Right renal pelvis (tissue), 4 donors: ENCODE measurements at places on chromosomes 2 and 18. TPM values are rescaled to one million over a fixed set of nuclear protein-coding genes. Genes with fewer than 3 reads are reported as not detected.

- DNase-seq = no peak
These were observed 23.6 kb upstream of the ID2 start for GRCh38 chr2:8658064-8658862.

Gene MORN2
- 54.8 TPM for polyA plus RNA-seq

DNA sequence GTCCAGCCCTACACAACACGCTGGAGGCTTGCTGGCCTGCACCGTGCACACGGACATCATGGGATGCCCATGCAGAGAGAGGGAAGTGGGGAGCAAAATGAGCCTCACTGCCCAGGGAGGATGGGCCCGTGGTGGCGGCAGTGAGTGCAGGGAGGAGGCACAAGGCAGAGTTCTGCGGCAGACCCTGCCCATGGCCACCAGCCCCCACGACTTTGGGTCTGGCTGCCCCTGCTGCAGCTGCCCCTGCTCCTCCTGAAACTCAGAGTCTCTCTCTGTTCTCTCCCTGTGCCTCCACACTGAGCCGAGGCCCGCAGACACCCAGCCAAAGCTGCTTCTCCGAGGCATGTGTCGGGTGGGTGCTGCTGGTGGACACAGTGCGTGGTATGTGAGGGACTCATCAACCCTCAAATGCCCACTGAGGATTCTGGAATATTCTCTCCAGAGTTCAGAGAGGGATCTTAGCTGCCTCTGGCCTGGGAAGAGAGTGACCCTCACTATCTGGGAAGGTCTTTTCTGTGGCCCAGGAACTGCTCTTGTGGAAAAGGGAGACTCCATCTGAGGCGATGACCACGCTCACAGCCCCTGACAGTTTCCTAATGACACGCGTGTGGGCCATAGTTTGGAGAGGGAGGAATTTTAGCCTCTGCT, 45.1 kb upstream of the HPCAL1 start:
- DNase-seq = no peak

- no peak for DNase-seq
These were observed 119.6 kb upstream of the ARL5A start for GRCh38 chr2:151947813-151948165.

- no peak for DNase-seq
These were observed 366.7 kb downstream of the FIGN start for GRCh38 chr2:163369111-163369510.

DNA sequence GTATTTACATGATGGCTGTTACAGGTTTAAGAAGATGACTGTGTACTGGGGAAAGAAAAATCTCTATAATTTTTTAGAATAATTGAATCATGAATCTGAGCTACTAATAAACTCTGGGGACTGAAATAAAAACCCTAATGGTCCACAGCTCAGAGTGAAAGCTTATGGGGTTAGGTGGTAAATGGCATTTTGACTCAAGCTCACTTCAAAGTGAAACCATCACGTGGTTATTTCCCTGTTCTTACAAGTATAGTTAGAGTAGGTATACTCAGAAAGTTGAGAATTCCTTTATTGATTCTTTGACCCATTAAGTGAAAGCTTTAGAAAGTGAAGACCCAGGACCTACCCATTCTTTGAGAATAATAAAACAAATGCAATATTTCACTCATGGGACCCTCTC, 626.2 kb upstream of the SETBP1 start:
- no peak for DNase-seq

Gene CABLES1
- 24.0 TPM for polyA plus RNA-seq

GRCh38 chr2:62118160-62118559, 77.8 kb upstream of the B3GNT2 start:
- no peak for DNase-seq

DNA sequence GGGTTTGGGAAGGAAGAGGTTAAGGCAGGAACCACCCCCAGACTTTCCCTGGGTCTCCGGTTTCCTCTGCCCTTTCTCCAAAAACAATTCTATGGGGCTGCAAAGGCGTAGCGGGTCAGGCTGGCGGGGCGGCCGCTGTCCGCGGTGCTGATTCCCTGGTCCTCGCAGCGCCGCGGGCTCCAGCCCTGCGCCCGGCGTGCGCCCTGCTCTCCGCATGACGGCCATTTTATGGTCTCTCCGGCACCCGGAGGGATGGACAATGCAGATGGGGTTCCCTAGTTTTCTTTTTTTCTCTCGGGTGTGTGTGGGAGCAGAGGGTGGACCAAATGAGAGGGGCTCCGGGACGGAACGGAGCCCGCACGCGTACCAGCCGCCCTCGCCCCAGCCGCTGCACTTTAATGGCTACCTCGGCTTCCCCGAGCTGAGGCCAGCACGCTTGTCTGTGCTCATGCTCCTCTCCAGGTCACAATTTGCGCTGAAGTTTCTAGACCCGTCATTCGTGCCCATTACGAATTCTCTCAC, 1.6 kb downstream of the ST8SIA3 start:
- DNase-seq = peak; percentile 32

DNA sequence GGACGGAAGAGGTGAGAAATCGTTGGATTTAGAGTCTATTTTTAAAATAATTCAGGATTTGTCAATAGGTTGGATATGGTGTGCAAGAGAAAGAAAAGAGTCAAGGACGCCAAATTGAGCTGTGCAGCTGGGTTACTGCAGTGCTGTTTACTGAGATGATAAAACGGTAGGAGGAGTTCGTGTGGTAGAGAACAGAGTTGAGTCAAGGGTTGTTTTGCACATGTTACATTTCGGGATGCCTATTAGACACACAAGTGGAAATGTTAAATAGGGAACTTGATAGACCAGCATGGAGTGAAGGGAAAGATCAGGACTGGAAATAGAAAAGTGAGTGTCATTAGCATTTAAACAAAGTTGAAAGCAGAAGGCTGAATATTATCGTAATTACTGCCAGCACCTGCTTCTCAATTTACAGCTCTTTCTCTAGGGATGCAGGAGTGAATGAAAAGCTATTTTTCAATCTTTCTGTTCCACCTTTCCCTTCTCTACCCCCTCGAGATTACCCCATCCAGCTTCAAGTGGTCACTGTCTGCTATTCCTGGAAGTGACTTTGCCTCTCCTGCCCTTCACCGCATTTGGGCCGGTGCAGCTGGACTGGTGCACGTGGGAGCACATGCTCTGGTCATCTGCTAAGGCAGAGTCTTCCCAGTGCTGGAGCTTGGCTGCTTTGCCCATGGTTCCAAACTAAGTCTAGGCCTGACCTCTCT, 30.3 kb downstream of the GPR75 start:
- DNase-seq = no peak

GRCh38 chr2:191291471-191291870, 46.3 kb downstream of the MYO1B start:
- DNase-seq = no peak

DNA sequence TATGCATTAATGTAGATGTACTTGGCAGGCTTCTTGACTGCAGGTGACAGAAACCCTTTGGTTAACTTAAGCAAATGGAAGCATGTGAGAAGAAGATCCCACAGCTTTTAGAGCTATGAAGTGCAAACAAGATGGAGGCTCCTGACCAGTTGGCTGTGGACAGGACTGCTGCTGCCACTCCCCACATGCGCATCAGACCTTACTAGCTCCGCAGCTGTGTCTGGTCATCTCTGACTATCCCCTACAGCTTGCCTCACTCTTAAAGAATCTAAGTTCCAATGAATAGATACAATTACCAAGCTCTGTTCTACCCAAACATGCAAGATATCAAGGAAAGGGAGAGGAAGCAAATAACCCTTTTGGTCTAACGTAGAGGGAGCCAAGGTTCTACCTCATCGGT, 587.6 kb downstream of the DSC3 start:
- no peak for DNase-seq

- DNase-seq = no peak
These were observed 222.4 kb upstream of the RAB12 start for GRCh38 chr18:8386669-8387380.

DNA sequence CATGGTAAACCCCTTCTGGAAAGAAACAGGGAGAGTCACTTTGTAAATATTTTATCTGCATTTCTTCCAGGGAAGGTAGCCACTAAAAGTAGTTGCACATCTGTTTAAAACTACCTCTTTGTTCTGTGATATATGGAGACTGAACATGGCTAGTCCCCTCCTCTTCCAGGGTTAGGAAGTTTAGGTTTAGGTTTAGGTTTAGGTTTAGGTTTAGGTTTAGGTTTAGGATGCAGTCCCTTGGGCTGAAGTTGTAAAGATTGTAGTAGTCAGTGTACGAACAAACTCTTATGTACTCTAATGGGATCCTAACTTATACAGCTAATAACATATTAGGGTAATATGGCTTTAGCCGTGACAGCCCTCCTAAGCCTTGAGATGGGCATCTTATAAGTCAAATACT, 880.2 kb upstream of the TMEFF2 start:
- DNase-seq = no peak

Gene B4GALT6
- polyA plus RNA-seq = 14.9 TPM

DNA sequence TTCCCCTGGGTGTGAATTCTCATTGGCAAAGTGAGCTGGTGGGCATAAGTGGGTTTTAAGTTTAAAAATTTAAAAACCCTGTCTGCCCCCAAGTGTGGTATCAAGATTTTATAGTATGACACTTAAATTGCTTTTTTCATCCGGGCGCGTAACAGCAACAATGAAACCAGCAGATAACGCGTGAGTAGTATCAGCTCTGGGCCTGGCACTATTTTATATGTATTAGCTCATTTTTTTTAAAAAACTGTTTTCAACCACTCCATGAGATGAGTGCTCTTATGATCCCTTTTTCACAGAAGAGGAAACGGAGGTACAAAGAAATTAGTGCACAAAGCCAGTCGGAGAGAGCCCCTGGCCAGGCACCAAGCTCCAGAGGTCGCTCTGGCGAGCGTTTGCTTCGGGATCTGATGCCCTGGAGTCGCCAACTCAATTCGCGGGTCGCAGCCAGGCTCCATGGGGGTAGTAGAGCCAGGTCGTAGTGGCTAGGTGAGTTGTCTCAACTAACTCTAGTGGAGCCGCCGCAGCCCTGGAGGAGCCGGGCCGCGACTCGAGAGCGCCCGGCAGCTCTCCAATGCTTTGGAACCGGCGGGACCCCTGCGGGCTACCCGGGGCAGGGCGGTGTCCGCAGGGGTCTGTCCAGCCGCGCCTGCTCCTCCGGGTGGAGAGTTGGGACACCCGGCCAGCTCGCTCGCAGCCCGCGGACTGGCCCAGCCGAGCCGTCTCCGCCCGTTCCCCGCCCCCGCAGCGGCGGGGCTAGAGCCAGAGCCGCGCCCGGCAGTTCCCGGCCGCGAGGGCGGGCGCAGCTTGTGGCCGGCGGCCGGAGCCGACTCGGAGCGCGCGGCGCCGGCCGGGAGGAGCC, at the start of gene IL1R1:
Gene IL1R1, plus strand, starts transcription at position 777 of the 859 bp plus-strand sequence. CDS start 14,979 bp downstream, outside the sequence.
- DNase-seq = no peak
